NCI-H2081 treated with DMSO at 0.1 percent for 48 hours (cell line): ENCODE measurements at places on chromosomes 16 and 17.

DNA sequence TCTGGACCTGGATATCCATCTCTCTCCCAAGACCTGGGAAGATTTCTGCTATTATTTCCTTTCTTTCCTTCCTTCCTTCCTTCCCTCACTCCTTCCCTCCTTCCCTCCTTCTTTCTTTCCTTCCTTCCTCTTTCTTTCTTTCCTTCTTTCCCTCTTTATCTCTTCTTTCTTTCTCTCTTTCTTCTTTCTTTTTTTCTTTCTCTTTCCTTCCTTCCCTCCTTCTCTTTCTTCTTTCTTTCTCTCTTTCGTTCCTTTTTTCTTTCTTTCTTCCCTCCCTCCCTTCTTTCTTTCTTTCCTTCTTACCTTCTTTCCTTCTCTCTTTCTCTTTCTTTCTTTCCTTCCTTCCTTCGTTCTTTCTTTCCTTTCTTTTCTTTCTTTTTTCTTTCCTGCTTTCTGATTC lies 37.8 kb upstream of the N4BP1 start:
- DNase-seq = no peak

DNA sequence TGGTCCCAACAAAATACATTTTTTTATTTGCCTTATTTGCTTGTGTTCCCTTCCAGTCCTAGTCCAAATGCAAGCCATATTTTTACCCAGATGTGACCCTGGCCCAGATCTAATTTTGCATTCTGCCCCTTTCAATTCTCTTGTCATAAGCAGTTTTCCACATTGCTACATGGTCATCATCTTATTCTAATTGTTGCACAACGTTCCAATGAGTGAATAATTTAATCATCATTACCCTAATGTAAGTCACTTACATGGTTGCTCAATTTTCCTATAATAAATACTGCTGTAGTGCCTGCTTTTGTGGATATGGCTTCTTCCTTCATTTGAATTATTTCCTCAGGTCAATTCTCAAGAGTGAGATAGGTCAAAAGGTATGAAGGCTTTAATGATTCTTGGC lies 12.8 kb downstream of the RSAD1 start:
- DNase-seq = no peak

DNA sequence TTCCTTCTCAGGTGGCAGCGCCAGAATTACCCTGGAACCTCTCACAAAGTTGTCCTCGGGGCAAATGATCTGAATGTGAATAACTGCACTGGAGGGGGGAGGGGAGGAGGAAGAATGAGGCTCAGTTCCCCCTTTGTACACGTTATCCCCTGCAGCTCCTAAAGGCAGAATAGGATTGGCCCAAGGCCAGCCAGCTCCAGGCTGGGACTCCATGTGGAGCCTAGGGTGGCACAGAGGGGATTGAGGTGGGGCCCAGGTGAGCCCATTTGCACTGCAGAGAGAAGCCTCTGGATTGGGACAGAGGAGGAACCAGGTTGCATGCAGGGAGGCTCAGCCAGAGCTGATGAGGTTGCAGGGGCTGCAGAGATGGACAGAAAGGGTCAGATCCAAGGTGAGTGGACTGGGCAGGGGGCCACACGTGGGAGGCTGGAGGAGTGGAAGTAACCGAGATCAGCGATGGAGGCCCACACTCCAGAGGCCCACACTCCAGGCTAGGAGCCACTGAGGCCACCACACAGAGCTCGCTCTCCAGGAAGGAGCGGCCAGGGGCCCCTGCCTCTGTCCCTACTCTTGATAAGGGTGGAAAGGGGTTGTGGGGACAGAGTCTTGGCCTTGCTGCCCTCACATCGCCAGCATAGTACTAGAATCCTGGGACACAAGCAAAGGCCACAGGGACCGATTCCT lies 78.6 kb downstream of the RBFOX3 start:
- no peak for DNase-seq

DNA sequence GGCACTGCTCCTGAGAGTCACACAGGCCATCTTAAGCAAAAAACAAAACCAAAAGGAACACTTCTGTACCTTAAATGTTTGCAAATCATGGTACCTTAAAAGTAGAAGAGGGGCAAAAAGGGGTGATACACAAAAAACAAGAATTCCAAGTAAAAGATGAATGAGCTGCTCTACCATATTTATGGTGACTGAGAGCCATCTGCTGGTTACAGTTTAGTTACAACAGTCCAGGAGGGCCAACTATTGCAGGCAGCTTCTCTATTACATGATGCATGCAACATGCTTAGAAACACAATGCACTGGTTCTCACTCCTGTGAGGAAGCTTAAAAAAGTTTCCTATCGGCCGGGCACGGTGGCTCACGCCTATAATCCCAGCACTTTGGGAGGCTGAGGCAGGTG lies 53.5 kb downstream of the STX8 start:
- DNase-seq = no peak

DNA sequence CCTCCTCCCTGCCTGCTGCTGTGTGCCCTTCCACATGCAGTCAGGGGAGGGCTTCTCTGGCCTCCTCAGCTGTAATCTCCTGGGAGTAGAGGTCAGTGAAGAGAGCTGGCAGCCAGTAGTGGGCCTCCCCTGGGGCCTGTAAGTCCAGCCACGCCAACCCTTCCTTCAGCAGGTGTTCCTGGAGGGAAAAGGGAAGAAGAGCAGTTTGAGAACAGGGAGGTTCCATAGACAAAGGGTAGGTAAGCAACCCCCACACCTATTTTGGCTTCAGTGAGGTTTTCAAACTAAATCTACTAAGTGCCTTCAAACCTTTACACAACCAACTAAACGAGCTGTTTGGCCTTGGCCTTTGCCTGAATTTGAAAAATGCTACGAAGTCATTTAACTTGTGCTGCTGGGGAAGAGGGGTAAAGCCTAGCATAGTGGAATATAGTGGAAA lies 14.2 kb downstream of the SNF8 start:
- DNase-seq = no peak

DNA sequence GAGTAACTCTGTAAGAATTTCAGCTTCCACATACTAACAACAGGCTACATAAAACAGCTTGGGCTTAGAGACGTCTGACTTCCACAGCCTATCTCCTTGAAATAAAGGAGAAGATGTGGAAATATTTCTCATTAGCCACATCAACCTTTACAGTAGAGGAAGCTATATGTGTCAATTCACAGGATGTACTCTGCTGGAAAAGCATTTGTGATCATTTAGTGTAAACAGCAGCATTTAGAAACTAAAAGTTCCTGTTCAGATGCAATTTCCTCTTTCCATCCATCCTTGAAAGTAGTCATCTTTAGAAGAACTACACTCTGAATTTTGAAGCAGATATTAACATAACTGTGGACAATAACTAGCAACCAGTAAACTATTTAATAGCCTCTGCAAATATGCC lies 46.2 kb downstream of the XPO6 start:
- no peak for DNase-seq

- no peak for DNase-seq
Measured at GRCh38 chr17:46769531-46770438, 48.7 kb downstream of the WNT3 start.
